Epithelial cell of esophagus (primary cell): ENCODE measurements at places on chromosomes 2 and 18.

DNA sequence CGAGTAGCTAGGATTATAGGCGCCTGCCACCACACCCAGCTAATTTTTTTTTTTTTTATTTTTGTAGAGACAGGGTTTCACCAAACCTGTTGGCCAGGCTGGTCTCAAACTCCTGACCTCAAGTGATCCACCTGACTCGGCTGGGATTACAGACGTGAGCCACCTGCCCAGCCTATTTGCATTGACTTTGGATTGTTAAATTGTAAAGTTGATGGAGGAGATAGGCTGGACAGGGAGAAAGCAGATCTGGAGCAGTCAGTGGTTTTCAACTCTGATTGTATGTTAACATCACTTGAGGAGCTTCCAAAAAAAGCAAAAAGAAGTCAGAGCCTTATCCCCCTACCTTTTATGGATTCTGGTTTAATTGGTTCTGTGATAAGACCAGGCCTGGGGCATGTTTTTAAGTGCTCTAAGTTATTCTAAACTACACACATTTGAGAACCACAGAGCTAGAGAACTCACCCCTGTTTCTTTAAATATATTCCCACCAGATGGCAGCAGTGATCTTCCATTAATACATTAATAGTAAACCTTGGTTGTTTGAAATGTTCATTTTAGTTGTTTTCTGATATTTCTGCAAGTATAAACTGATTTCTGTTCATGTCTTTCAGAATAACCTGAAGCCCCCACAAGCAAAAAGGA is 7.5 kb downstream of the C2orf49 start:
- DNase-seq, result peak; percentile 51

DNA sequence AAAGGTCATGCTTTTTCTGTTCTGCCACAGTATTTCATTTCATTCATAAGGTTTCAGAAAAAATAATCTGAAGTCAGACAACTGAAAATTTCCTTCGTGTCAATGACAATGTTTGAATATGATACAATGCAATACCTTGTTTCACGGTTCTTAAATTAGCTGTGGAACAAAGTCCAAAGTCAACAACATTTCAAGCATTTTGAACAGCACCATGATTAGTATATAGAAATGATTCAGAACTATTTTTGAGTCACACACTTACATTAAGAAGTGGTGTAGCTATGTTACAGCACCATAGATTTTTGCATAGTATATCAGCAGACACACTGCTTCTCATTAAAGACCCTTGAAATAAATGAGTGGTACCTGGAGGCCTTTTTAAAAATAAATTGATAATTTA is 178.3 kb upstream of the DSEL start:
- DNase-seq, result peak; percentile 18

- peak; percentile 80 for DNase-seq
Measured at GRCh38 chr2:76197842-76198448, 487.2 kb upstream of the GCFC2 start.

GRCh38 chr2:241576293-241576654 is 17.7 kb downstream of the BOK start:
- DNase-seq, result no peak

DNA sequence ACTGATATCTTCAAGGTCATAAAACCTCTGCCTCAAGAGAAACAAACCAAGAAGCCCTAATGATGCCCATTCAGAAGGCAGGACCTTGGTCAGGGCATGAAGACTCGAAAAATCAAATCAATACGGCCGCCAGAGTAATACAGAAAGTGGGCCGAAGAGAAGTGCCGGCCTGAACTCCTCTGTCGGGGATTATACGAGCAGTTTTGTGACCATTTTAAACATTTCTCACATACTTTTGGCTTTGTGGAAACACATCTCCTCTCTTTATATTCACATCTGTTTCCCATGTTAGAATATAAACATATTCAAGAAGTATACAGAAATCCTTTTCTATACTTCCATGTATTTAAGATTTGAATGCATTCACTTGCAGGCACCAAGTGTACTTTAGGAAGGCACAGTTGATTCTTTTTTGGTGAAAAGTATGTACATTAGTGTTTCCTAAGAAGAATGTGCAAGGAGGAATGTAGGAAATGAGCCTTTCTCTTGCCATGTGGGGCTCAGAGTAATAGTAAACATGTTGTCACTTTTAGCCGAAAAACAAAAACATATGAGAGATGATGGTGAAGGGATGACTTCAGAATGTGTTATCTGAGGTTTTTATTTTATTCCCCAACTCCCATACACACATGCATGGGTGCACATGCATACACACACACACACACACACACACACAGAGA is 707.9 kb upstream of the ID2 start:
- DNase-seq, result no peak

DNA sequence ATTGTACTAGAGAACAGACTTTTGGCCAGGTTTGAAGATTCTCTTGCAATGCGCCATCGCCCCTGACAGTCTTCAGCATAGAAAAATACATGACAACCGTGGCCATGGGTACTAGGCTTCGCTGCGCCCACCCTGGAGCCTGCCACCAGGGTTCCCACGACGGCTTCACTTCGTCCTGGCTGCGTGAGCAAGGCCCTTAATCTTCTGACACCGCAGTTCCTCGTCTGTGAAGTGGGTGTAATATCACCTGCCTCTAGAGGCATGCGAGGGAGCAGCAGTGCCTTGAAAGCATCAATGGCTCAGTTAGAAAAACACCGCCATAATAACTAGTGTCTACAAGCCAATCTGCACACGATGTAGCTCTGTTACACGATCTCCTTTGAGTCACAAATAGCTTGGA is 175.2 kb upstream of the HS6ST1 start:
- DNase-seq, result no peak

DNA sequence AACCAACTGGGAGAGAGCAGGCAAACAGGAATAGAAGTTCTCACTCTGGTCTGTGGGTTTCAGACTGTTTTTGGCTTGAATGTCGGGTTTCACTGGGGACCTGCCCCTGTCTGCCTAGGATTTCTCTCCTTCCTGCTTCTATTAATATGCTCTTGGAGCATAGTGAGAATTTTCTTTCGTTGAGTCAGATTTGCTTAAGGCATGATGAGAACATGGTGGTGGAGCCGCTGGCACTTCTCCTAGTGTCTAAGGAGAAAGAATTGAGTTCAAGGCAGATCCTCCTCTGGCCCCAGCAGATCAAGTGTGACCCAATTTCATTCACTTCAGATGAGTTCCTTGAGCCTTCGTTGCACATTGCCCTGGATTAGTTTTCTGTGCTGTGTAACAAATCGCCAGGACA is 103.9 kb upstream of the HS6ST1 start:
- DNase-seq, result peak; percentile 86

GRCh38 chr18:59705145-59705544 is 7.9 kb upstream of the CCBE1 start:
- no peak for DNase-seq

DNA sequence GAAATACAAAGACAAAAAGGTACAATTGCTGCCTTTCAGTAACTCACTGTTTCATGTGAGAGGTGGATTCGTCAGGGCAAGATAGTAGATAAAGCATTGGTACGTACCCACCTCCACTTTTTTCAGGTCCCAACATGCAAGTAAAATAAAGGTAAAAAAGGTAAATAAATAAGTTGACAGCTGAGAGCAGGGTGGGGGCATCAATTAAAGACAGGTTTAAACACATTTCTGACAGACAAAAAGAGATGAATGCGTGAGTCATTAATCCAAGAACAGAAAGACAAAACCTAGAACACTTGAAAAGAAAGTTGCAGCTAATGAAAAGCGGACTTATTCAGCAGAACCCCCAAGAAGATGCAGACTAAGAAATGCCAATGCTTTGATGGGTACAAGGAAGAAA is 979.6 kb upstream of the CDH2 start:
- peak; percentile 89 for DNase-seq

GRCh38 chr2:30239308-30239985 is 8.1 kb downstream of the LBH start:
- peak; percentile 62 for DNase-seq

GRCh38 chr2:134662751-134663150 is 56.0 kb downstream of the TMEM163 start:
- no peak for DNase-seq

- no peak for DNase-seq
Measured at GRCh38 chr2:134089454-134089853, 164.4 kb upstream of the MGAT5 start.

- DNase-seq, result peak; percentile 38
Measured at GRCh38 chr2:158004126-158004764, 97.4 kb upstream of the UPP2 start.

- peak; percentile 90 for DNase-seq
Measured at GRCh38 chr2:28447943-28448792, 47.7 kb upstream of the PLB1 start.

DNA sequence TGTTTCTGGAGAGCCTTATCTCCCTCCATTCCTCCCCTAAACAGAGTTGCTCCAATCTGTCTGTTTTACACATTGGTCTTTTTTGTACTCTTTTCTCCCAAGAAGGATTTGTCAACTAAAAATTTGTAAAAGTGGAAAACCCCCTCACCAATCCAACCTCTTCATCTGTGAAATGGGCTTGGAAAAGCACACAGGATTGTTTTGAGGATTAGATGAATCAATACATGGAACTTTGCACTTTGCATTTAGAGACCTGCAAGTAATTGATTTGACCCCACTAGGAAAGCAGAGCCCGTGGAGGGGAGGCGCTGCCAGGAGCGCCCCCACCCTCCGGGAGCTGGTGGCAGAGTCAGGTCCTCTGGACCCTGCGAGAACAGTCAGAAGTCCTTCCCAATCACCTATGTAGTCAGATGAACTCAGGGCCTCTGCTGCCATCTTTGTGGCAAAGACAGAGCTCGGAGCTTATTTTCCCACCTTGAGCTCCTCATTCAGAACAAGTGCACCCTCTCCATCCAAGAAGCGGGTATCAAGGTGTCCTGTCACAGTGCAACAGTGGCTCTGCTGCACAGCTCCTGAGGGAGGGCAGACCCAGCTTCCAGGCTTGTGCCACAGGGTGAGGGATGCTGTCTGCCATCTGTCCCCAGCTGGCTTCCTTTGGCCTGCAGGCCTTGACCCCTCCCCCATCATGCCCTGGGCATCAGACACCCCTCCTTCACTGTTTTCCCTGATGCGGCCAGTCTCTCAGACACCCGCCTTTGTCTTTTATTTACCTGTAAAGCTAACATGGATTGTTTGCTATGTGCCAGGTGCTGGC is 1.7 kb upstream of the TMEM185B start:
- DNase-seq, result no peak

GRCh38 chr18:29531746-29532145 is 1354.8 kb upstream of the CDH2 start:
- no peak for DNase-seq

- DNase-seq, result peak; percentile 23
Measured at GRCh38 chr18:777021-777420, 35.0 kb downstream of the YES1 start.
